ENCODE measurements at places on chromosomes 3 and 15.

DNA sequence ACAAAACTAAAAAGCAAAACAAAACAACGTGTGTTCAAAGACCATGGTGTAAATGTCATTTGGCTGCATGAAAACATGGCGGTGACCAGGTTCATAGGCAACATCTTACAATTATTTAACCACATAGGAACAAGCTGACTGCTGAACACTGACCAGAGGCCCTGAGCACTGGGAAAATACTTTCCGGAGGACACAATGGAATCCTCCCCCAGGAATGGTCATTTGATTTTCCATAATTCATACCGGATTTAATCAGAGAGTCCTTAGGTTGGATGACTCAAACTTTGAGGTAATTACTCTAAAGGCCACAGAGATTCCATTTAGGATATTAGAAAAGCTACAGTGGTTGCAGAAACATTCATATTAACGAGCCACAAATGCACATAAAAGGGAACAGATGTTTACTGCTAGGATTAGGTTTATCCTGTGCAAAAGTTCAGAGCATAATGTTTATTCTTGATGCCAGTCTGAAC, 254.7 kb downstream of the NR1D2 start:
- DNase-seq: no peak

DNA sequence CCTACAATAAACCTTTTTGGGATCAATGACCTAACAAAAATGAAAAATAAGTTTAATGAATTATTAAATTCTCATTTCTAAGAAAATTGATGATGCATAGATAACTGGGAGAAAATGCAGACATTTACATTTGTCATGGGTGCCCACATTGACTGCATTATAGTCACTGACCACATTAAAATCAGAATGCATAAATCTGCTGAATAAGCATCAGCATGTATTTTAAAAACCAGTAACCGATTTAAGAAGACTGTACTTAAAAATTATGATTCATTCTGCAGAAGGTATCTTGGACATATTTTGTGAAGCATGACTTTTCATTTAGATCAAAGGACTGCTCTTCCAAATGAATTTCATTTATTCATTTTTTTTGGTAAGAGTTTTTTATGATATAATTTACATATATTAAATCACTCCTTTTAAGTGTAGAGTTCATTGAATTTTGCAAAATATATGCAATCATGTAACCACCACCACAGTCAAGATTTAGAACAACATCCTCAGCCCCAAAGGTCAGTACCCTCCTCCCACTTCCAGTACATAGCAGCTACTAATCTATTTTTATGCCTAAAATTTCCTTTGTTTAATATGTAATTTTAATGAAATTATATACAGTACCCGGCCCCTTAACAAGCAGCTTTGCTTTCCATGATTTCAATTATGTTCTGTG, 11.8 kb downstream of the KCNH8 start:
- no peak for DNase-seq

DNA sequence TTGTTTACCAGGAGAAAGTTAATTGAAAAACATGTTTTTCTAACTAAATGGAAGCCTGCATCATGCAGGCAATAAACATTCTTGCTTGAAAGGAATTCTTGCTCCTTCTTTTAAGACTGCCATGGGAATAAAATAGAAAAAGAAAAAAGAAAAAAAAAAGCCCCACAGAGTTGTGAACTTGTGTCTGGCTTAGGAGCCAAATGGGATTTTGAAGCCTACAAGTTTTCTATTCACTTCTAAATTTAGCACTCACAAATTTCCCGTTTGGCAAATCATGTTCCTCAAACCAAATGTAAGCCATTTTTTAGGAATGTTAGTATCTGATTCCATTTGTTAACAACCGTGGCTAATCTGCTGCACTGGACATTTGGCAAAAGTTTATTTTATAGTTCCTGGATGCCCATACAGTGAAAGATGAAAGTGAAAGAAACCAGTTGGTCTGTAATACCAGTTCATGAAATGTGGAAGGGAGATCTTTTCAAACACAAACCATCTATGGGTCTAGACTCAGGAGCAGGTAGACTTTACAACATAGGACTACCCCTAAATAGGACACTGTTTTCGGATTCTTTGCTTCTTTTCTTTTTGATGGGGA, 133.8 kb upstream of the GMNC start:
- DNase-seq: no peak

DNA sequence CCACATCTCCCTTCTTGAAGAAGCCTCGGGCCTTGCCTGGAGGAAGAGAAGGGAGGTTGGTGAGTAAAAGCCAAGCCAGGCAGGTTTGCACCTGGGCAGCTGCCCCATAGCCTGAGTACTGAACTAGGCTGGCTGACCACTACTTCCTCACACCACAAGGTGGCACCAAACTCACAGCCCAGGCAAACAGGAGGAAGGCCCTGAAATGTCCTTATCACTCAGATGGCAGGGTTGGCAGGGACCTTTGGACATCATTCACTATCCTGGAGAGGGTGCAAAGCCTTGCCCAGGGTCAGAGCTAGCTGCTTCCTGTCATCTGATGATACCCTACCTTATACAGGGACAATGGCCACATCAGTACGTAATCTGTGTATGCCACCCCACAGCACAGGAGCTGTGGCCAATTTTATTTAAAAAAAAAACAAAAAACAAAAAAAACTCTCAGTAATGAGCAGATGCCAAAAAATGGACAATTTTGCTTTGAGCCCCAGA, 2.2 kb upstream of the GRAMD2A start:
- peak; percentile 76 for DNase-seq

GRCh38 chr15:54197995-54198394, 219.8 kb downstream of the UNC13C start:
- DNase-seq: no peak

DNA sequence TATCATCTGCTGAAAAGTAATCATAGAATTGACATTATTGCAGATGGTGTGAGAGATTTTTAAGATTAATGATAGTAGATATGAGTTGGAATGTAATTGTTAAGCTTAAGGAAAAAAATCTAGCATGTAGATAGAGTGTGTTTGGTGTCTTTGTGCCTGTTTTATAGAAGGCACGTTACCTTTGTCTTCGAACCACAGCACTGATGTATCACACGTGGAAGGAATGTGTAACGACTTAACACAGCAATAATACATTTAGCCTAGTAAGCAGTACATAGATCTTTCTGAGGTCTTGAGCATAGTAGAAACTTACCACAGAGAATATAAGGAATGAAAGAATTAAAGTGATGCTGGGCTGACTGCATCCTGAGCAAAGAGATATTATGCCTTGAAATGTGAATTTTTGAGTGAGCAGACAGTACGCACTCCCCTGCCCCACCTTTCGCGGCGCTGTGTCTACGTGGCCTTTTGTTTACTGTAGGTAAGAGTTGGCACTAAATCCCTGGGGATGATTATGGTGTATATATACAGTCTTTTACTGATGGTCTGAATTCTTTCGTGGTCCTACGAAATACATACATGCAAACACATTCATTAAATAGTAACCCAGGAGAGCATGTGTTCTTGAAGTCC, 217.6 kb upstream of the TOPAZ1 start:
- DNase-seq: no peak

DNA sequence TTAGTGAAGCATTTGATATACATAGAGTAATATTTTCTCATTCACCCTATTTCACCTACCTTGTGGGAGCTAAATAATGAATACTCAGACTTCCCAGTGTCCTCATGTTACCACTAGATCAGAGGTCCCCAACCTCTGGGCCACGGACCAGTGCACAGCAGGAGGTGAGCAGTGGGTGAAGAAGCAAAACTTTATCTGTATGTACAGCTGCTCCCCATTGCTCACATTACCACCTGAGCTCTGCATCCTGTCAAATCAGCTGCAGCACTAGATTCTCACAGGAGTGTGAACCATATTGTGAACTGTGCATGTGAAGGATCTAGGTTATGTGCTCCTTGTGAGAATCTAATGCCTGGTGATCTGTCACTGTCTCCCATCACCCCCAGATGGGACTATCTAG, 79.4 kb downstream of the RETNLB start:
- no peak for DNase-seq

GRCh38 chr3:31010491-31010890, 116.0 kb upstream of the GADL1 start:
- no peak for DNase-seq

- DNase-seq: no peak
Observed at GRCh38 chr15:94387849-94388441, 156.6 kb downstream of the MCTP2 start.

- no peak for DNase-seq
Observed at GRCh38 chr3:3065876-3066275, 44.3 kb downstream of the IL5RA start.

- DNase-seq: peak; percentile 34
Observed at GRCh38 chr15:82963471-82964341, 11.2 kb upstream of the HOMER2 start.

DNA sequence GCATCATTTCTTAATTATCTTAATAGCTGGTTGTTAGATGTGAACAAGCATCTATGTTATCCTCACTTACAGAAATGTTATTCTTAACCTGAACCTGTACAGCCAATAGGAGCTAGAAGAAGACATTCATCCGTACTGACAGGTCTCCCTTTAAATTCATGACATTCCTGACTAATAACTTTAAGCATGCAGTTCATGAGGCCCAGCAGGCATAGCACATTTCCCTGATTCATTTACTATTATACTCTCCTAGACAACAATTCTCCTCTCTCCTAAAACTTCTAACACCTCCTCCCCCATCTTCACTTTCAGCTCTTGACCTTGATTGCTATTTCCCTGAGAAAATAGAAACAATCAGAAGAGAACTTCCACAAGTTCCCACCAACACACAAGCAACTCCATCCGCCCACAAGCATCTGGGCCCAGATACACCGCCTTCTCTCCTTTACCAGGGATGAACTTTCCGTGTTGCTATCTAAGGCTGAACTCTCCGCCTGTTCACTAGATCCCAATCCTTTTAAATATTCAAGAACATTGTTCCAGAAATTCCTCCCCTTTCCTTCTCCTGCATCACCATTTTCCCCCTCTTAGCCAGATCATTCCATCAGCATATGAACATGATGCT, 62.9 kb upstream of the SPRED1 start:
- no peak for DNase-seq

- no peak for DNase-seq
Observed at GRCh38 chr15:85037641-85038040, 56.0 kb downstream of the PDE8A start.

All from right hindlimb (tissue), 1 donor.